ENCODE measurements at places on chromosomes 1 and 21.
A peak's percentile ranks its signal among the peaks of the same experiment; 100 is the strongest.

DNA sequence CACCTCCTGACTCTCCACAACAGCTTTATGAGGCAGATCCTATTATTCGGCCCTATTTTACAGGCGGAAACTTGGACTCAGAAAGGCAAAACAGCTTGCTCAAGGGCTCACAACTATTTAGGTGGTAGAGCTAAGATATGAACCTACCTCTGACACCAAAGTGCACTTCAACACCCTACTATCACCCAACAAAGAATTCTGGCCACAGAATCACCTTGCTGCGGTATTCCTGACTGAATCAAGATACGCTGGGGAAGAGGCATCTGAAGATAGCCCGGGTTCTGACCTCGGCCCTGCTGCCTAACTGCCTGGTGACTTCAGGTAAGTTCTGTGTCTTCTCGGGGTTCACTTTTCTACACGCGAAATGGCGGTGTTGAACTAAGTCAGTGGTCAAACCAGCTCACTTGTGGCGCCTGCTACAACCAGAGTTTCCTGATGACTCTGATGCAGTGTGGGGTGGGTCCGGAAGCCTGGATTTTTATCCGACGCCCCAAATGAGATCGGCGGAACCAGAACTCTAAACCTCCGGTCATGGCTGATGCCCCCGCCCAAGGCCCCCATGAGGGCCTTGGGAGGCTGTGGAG is 608 bp downstream of the PEF1 start:
- DNase-seq = no peak

GRCh38 chr1:5571438-5571837 is 420.8 kb downstream of the NPHP4 start:
- DNase-seq = no peak

GRCh38 chr1:19512545-19512944 is 27.2 kb upstream of the CAPZB start:
- DNase-seq = peak; percentile 53

- DNase-seq = peak; percentile 63
Measured at GRCh38 chr1:84146411-84147032, 2.5 kb downstream of the PRKACB start.

- DNase-seq = peak; percentile 84
Measured at GRCh38 chr21:39125752-39126485, 57.3 kb downstream of the PSMG1 start.

GRCh38 chr1:6859415-6860343 is 74.4 kb downstream of the CAMTA1 start:
- DNase-seq = peak; percentile 93

DNA sequence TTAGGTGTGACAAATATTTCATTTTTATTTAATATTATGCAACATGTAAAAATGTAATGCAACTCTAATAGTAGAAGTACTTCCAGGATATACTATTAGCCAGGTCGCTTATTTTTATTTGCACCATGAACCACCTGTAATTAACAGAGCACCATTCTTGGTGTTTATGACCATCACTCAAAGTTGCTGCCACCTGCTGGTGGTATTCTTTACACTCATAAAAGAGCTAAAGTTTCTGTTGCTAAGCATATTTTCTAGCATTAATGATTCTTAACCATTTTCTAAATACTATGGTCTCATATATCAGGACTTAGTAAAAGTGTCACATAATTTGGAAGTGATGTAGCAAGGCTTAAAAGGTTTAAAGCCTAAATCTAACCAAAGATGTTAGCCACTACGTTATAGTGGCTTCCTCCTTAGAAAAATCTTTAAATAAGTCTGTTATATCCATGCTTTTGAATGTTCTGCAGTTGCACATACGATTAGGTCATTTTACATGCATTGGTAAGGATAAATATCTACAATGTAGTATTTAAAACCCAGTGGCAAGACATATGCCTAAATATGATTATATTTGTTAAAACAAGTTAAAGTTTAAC is 244.5 kb downstream of the NEGR1 start:
- peak; percentile 59 for DNase-seq

- no peak for DNase-seq
Measured at GRCh38 chr1:2466958-2467554, 9.0 kb upstream of the PLCH2 start.

- no peak for DNase-seq
Measured at GRCh38 chr1:201020721-201021629, 2.5 kb downstream of the KIF21B start.

DNA sequence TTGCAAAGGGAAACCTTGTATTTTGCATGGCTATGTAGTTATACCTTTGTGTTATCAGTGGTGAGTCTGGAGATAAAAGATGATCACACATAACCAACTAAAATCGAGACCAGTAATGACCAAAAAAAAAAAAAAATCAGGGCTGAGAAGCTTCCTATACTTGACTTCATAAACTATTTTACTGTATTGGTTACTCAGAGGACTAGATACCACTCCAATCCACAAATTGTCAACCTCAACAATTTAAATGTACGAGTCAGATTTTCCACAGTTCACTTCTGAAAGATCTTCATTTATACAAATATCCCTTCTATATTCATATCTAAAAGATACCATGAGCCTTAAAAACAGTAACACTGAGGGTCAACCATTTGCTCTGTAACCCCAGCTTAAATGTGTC is 71.7 kb downstream of the NRIP1 start:
- DNase-seq = no peak

- DNase-seq = no peak
Measured at GRCh38 chr21:43328958-43329691, 97.8 kb downstream of the SIK1 start.

DNA sequence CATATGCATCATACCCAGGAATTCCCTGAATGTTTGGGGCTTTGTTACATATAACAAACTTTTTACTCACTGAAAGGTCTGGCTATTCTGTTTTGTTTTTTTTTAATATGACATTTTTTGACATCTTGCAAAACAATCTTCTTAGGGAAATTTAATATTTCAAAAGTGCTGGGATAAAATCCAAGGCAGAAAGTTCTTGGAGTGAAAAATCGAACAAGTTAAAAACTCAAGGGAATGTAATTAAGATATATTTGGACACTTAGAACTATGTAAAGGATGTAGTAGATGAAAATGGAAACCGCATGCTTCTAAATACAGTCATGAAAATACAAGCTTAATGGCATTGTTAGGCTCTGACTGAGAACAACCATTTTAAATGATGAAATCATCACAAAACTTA is 8.6 kb downstream of the CHODL start:
- no peak for DNase-seq

DNA sequence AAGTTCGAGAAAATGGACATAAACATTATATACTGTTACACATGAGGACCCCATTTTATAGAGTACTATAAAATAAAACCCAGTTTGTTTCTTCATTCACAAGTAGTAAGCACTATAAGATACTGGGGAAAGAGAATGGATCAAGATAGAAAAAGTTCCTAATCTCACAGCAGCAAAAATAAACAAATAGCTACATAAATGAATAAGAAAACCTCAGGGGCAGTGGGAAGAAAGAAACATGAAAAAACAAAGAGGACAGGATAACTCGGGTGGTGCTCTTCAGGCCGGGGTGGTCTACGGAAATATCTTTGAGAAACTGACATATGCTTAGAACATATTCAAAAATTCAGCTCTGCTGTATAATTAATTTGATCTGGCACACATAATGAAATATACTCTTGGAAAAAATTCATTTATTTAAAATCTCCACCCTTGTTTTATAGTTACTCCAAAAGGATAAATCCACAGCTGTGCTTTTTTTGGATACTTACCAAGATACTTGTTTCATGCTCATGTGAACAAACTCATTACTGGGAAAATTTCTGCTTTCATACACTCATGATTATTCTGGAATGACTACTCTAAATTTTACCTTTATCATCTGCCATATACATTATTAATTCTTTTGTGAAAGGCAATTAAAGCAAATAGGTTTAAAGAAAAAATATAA is 20.0 kb downstream of the CEP170 start:
- DNase-seq = peak; percentile 53
